ENCODE measurements at places on chromosomes 5 and 9.

- no peak for DNase-seq
Observed at GRCh38 chr5:14097998-14098471, 45.1 kb upstream of the TRIO start.

DNA sequence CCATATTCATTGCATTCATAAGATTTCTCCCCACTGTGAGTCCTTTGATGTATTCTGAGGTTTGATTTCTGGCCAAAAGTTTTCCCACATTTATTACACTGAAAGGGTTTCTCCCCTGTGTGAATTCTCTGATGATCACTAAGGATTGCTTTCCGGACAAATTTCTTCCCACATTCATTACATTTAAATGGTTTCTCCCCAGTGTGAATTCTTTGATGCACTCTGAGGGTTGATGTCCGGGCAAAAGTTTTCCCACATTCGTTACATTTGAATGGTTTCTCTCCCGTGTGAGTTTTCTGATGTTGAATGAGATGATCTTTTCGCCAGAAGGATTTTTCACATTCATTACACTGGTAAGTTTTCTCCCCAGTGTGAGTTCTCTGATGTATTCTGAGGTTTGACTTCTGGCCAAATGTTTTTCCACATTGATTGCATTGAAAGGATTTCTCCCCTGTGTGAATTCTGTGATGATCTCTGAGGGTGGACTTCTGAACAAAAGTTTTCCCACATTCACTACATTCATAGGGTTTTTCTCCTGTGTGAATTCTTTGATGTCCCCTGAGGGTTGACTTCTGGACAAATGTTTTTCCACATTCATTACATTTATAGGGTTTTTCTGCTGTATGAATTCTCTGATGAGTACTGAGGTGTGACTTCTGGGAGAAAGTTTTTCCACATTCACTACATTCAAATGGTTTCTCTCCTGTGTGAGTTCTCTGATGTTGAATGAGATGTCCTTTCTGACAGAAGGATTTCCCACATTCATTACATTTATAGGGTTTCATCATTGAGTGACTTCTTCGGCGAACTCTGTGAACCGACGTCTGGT lies 18.8 kb downstream of the ZNF510 start:
- DNase-seq, result no peak

DNA sequence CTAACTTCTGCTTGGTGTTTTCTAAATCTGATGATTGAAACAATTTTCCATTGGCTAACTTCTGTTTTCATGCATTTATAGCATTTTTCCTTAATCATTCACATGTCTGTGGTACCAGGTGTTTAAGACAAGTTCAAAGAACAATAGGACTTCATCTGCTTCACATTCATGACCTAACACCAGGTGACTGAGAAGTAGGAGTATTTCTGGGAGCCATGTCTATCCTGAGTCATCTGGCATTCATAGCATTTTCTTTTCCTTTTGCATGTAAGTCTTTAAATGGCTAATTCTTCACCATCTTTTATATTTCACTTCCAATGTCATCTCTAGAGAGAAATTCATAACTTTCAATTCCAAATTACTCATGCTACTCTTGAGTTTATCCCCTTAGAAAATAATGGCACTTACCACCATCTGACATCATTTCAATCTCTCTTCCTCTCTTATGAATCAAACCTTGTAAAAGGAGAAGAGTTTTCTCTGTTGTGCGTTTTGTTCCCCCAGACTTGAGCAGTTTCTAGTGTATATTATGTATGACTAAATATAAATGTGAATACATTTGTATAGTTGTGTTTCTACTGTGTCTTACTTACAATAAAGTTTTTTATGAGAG lies 1196.1 kb upstream of the CDH9 start:
- DNase-seq, result no peak

DNA sequence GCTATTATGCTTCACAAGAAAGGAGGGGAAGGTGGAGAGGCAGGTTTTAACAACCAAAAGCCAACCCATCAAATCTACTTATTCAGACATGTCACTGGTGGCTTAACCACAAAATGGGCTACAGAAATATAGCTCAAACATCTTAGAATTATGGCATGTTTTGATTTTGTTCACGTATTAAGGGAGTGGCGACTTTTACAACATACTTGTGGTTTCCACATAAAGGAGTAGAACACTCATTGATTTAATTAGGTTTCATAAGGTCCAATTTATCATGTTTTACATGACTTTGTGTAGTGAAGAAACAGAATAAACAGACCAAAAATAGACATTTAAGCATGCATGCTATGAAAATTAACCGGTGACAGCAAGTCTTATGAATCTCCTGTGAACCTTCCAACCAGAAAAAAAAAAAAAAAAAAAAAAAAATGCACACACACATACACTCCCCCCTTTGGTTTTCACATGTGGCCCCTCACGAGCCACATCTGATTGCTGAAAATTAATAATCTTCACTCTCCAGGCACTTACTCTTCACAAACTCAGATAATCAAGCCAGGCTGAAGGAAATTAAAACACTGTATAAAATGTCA lies 5.4 kb downstream of the ZNF608 start:
- DNase-seq, result no peak

DNA sequence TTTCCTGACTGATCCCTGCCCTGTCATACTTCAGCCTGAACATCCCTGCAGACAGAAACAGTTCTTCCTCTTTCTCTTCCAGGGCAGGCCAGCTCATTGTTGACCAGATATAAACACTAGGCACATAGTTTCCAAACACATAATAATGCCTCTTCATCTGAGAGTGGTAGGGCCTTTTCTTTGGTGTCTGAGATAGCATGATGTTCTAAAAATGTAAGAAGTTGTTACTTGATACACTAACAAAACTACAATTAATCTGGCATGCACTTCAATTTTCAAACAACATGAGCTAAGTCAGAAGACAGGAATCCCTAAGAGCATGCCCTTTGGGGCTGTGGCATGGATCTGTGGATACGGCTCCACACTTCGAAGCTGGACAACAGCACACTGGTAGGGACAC lies 246.6 kb downstream of the SPOCK1 start:
- no peak for DNase-seq

GRCh38 chr5:59104400-59105127 lies 521.7 kb downstream of the RAB3C start:
- no peak for DNase-seq

DNA sequence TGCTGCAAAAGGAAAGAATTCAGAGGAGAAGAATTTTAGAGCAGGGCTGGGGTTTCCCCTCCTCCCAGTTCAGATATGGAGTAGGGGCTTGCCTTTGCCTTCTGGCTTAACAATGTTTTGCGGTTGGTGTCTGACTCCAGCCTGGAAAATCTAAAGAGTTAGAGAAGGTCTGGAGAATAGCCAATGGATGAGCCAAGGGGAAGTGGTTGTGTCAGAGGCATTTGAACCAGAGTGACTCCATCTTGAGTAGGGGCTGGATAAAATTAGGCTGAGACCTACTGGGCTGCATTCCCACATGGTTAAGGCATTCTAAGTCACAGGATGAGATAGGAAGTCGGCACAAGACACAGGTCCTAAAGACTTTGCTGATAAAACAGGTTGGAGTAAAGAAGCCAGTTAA lies 133.7 kb downstream of the DIRAS2 start:
- DNase-seq, result no peak

GRCh38 chr9:12314589-12314988 lies 378.6 kb upstream of the TYRP1 start:
- no peak for DNase-seq

DNA sequence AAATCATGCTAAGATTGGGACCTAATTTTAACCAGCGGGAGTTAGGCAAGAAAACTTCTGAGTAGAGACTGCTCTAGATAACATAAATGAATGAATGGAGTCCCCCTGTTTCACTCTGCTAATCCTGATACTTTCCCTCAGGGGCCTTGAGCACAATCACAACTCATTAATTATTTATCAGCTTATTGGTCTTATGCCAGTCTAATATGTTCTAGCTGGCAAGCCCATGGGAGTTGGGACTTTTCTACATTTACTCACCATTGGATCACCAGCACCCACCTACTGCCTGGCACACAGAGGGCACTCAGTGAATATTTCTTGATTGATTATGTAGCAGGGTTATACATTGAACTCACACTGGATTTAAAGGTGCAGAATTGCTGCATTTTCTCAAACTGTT lies 13.5 kb upstream of the TMED7 start:
- DNase-seq, result no peak

DNA sequence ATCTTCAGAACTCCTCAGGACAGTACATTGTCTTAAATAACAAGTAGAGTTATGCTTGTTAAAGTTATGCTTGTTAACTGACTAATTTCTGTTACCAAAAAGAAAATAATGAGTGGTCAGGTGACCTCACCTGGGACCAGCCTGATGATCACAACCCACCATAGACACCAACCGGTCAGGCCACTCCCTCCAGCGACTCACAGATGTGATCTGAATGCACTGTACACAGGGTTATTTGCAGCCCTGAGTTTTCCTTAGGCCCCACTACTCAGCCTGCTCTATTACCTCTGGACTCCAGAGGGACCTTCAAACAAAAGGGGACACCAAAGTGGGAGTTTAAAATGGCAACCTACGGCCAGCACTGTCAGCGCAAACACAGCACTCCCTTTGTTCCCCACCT lies 55.3 kb downstream of the ARSB start:
- DNase-seq, result no peak

- no peak for DNase-seq
Observed at GRCh38 chr5:93425096-93425495, 155.9 kb downstream of the NR2F1-AS1 start.

Measured in anterior cingulate cortex (tissue), 58 donors.